ENCODE measurements at places on chromosomes 2 and 18.

DNA sequence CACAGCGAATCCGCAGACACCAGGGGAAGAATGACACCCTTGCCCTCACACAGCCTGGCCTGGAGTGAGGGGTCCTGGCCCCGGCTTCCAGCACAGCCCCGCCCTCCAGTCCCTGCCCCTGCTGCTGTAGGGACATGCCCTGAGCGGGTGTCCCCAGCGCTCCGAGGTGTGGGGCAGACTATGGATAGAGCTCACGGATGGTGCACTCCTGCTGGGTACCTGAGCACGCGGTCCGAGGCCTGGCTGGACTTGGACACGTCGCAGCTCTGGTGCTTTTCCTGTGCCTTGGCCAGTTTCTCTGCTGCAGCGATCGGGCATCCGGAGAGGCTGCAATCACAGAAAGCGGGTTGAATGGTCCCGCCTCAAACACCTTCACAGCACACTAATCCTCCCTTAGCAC lies 165.7 kb upstream of the PXDN start:
- no peak for DNase-seq

GRCh38 chr2:117763804-117764203 lies 50.7 kb upstream of the DDX18 start:
- DNase-seq: no peak

- no peak for DNase-seq
Observed at GRCh38 chr2:385785-386184, 97.9 kb upstream of the ALKAL2 start.

- DNase-seq: no peak
Observed at GRCh38 chr2:42055573-42056514, 8.0 kb downstream of the PKDCC start.

- no peak for DNase-seq
Observed at GRCh38 chr2:157500334-157500733, 56.4 kb upstream of the CYTIP start.

DNA sequence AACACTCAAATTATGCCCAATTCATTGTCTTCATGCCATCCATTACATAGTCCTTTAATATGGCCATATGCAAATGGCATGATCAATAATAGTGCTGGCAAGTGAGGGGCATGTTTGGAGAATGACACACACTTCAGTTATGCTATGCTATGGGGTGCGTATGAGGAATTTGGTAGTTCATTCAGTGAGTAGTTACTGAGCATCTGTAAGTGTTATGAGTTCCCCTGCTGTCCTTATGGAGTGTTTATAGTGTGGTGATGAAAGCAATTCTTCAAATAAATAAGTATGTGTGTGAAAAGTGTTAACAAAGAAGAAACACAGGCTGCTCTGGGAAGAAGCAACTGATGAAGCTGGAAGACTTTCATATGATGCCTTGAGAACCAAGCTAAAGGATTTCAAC lies 383.7 kb upstream of the SLC14A2 start:
- no peak for DNase-seq

DNA sequence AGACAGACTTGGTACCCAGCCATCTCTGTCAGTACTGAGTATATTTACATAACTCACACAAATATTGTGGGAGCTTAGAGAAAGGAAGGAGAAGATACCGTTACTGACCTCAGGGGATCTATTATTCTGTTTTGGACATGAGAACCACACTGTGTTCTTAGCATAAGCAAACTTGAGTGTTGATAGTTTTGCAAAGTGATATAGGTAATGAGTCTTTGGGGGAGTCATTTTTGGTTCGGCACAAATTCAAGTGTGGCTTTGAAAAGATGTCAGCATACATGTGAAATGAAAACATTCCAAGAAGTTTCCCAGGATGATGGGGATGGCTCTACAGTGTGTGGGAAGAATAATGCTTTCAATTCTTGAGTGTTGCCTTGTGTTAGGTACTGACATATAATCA lies 24.1 kb downstream of the SMARCAL1 start:
- no peak for DNase-seq

DNA sequence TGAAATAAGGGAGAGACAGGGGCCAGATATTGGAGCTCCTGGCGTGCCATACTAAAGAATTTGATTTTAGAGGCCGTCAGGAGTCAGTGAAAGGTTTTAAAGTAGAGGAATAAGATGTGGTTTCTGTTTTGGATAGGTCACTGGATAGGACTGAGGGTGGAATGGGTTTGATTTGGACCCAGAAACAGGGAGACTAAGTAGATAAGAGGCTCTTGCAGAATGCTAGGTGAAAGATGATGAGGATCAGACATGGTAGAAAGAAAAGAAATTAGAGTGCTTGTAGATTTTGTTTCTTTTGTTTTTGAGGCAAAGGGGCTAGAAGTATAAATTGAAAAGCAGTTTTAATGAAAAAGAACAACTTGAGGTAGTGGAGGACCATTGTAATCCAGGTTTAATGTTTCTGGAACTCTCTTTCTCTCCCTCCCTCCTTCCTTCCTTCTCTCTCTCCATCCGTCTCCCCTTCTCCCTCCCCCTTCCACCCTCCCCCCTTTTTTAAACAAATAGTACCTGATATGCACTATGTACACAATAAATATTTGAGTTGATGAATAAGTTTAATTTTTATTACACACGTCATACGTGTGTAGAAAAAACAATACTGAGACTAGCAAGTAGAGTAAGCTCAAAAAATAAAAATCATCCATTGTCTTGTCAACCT lies 1.9 kb downstream of the NDUFV2 start:
- no peak for DNase-seq

- no peak for DNase-seq
Observed at GRCh38 chr2:99957332-99958133, 184.9 kb downstream of the AFF3 start.

DNA sequence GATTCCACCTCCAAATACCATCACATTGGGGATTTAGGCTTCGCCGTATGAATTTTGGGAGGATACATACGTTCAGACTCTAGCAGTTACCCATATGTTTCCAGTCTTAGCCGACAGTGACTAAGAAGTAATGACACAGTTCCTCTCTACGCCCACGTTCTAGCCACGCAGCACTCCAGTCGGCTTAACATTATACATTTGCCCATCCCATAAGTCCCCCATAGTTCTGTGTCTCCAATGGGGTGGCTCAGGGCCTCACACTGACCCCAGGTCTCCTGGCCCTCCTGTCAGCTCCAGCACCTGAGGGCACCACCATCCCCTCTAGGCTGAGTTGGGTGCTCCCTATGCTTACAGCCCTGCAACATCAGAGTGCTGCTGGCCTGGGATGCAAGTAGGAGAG lies 18.4 kb upstream of the CNDP2 start:
- no peak for DNase-seq

DNA sequence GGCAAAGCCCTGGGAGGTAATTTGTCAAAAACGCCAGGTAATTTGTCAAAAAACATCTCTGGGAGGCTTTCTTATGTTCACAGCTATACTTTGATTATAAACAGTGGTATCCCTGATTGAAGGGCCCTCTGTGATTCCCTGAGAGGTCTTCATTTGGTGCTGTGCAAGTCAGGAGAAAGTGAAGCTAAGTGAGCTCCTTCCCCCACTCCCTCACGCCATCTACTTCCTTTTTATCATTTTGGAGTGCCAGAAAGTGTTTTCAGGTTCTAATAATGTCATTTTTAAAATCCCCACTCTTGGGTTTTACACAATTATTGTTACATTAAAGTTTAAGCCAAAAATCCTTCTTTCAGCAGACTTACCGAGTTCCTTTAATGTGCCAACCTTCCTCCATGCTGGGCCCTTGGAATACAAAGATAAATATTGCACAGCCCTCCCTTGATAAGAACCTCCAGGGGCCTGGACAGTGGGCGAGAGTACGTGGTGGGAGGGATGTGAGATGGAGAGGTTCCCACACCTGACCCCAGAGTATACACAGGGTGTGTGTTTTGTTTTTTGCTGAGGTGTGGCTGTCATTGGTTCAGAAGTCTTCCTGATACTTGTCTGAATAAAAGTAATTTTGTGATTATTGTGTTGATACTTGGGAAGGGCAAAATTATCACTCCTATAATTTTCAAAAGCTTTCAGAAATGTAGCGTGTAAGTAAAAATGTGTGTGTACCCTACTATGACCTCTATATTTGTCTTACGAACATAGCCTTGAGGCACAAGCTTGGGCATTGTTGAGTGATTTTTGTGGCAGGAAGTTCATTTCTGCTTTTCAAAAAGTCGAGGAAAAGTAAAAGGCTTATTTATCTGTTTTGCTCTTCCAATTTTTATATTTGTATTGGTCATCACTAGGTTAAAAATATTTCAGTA lies 8.2 kb downstream of the MAPRE2 start:
- DNase-seq: no peak

DNA sequence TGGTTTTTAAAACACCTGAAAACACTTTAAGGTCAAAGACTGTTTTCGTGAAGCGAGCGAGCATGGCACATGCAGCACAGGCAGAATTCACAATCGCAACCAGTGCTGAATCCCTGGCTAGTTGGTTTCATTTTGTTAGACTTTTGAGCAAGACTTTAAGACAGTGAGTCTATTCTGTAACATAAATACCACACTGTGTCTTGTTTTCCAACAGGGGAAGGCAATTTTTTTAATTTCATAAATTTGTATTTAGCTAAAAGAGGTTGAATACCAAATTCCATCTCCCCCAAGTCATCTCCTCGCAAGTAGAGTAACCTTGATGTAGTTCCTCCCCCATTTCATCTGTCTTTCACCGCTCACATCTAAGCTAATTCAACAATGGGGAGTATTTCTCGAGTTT lies 1.4 kb downstream of the CERKL start:
- no peak for DNase-seq

Measured in CD4-positive, alpha-beta T cell treated with Interleukin-4 for 1 hour (primary cell).